ENCODE measurements at places on chromosomes 6 and 20.

DNA sequence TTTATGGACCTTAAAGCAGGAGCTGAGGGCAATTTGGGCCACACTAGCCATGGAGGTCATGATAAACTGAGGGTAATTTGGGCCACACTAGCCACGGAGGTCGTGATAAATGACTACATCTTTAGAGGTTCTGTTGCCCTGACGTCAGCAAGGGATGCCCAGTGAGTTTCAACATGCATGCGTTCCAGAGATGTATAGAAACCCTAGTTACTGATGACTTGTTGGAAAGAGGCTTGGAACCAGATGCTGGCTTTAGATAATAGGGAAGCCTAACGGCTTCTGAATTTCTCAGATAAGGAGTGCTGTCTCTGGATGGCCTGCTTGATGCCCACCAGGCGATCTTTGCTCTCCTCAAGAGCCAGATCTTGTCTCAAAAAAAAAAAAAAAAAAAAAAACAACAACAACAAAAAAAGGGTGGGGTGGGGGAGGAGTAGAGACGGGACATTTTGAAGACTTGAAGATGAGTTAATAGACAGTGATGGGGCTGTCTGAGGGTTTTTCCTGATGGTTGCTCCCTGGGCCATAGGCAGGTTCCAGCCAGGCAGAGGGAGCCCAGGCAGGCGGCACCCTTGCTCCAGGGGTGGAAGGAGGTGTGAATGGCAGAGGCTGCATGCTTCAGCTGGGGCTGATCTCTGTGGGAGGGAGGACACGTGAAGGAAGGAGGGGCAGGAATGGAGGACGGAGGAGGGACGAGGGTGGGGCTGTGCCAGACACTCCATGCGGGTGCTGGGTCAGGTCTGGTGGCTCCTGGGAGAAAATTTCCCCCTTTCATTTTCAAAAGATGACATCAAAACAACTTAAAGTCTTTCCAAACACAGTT is 27.0 kb upstream of the FRMD1 start:
- DNase-seq: no peak

GRCh38 chr20:48721324-48722001 is 106.3 kb downstream of the PREX1 start:
- DNase-seq: no peak

- no peak for DNase-seq
Observed at GRCh38 chr20:31527266-31527665, 13.0 kb downstream of the HM13 start.

- DNase-seq: no peak
Observed at GRCh38 chr6:106667022-106667402, 37.6 kb downstream of the QRSL1 start.

- no peak for DNase-seq
Observed at GRCh38 chr20:11778206-11778570, 139.5 kb upstream of the BTBD3 start.

- DNase-seq: no peak
Observed at GRCh38 chr6:52340603-52340880, 21.4 kb upstream of the PAQR8 start.
